ENCODE measurements at places on chromosomes 6 and 20. TPM values are rescaled to one million over a fixed set of nuclear protein-coding genes. Genes with fewer than 3 reads are reported as not detected.

The GLP1R gene
- not detected for total RNA-seq

The PPP1R16B gene
- 0.15 TPM for total RNA-seq

The VSTM2L gene
- total RNA-seq: 8.0 TPM

The SLC22A3 gene
- total RNA-seq: 11.4 TPM

The SLC22A2 gene
- 20.3 TPM for total RNA-seq

The CST7 gene
- not detected for total RNA-seq

The COMMD7 gene
- total RNA-seq: 19.9 TPM

The BMP7 gene
- not detected for total RNA-seq

The POPDC3 gene
- total RNA-seq: 2.1 TPM

The CCM2L gene
- 0.35 TPM for total RNA-seq

The TUBB2A gene
- total RNA-seq: 193 TPM

The SH3BGRL2 gene
- total RNA-seq: 10.7 TPM

The SASH1 gene
- total RNA-seq: 87.9 TPM

The C6orf52 gene
- 1.4 TPM for total RNA-seq

The SOX18 gene
- 0.05 TPM for total RNA-seq

The CTCFL gene
- total RNA-seq: not detected

The VIP gene
- total RNA-seq: not detected

The MPC1 gene
- total RNA-seq: 18.1 TPM

The BTN1A1 gene
- not detected for total RNA-seq

The RAE1 gene
- 22.4 TPM for total RNA-seq

The ECT2L gene
- 0.10 TPM for total RNA-seq

The TSBP1 gene
- not detected for total RNA-seq

The ZSCAN23 gene
- total RNA-seq: 10.0 TPM

The ZBP1 gene
- total RNA-seq: not detected

All from renal cortical epithelial cell (primary cell).